Dermis blood vessel endothelial cell (primary cell): ENCODE measurements at places on chromosomes 11 and 22.

DNA sequence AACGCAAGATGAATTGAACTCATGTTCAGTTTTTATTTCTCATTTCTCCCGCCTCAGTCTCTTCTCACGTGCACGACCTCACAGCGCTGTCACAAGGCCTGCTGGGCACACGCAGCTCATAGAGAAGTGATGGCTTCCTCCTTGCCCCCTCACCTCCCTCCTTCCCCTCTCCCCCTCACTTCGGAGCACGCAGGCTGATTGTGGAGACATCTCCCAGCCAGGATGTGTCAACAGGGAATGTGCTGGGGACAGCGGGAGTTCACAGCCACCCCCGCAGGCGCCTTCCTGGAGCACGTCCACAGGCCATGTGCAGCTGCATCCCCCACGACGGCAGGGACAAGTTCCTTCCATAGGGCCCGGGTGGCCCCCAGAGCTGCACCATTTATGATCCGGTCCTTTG is 29.1 kb upstream of the KRTAP5-6 start:
- no peak for DNase-seq

DNA sequence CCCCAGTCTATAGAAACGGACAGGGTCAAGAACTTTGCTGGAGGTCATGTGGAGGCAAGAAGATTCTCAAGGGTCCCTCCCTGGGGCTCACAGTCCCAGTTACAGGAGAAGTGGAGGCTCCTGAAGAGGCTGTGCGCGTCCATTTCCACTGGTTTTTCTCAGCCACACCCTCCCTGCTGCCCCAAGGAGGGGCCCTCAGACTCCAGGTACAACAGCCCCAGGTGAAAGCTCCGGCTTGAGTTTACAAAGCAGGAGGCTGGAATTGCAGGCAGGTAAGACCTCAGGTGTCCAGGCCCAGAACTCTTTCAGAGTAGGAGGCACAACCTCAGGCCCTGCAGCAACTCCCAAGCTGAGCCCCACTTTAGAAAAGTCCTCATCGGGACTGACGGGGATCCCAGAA is 3.1 kb downstream of the SHANK2 start:
- no peak for DNase-seq

DNA sequence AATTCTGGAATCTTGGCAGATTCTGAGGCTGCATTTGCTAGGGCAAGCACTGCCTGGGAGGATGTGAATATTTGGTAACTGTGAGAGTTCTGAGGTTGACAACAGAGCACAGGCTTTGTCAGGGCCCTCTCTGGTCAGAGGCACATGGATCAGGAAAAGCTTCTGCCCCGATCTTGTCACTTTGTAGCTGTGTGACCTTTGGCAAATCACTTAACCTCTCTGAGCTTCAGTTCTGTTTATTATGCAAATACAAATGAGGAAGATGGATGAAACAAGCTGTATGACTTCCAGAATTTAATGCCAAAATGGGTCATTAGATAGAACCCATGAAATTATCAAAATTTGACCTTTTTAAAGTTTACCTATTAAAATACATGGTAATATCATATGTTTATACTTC is 94.9 kb downstream of the SEZ6L start:
- no peak for DNase-seq

DNA sequence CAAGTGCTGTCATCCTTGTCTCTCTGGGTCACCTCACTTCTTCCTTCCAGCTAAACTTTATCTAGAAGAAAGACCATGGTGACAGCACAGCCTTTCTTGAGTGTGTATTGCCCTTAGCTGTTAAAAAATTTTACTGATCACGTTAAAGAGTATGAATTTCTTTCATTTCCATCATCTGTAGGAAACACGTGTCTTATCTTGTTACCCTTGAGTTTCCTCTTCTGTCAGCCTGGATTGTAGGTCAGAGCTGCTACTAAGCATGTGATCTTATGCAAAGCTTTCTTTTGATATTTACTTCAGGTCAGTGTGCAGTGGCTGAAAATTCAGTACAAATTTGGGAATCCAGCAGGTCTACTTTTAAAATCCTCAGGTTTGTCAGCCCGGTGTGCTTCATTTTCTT is 512.2 kb upstream of the ARHGAP42 start:
- DNase-seq: no peak

DNA sequence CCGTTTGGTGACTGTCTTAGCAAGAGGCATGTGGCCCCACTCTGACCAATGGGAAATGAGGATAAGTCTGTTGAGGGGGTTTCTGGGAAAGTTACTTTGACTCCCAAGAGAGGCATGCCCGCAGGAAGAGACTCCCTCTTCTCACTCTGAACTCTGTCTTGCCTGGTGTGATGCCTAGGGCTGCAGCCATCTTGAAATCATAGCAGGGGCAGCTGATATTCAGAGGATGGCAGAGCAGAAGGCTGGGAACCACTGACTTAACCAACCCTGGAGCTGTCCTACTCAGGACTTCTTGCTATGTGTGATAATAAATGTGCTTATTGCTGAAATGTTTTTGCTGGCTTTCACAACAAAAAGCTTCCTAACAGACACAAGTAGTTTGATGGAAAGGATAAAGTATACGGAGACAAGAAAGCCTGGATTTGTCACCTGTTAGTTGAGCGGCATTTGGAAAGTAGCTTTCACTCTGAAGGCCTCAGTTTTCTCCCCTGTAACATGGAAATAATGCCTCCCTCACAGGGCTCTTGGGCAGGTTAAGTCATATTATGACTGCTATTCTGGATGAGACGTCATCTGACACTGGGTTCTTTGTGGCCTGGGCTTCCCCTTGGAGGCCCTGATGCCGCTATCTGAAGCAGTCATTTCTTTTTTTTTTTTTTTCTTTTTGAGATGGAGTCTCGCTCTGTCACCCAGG is 128.5 kb downstream of the CEP164 start:
- no peak for DNase-seq

DNA sequence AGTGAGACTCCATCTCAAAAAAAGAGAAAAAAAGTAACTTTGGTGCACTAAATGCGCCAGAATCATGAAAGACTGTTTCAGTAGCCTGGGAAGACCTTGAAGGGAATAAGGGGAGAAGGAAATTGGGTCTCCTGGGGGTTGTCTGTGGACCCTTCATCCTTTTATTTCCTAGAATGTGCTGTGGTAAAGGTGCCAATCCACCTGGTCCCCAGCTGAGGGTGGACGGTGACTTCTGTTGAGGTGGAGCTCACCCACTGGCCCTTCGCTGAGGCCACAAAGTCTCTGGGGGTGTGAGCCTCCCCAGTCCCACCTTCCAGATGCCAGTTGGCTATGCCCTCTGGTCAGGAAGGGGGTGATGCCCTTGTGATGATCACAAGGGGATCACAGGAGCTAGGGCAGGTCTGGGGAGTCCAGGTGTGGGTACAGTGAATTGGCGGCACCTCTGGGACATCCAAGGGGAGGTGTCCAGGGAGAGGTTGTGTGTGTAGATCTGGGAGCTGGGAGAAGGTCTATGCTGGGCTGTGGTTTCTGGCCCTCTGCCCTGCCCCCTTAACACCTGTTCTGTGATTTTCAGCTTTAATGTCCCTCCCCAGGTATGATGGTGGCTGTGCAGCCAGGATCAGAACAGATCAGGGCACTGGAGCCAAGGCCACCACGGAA is 34.2 kb upstream of the LMO1 start:
- no peak for DNase-seq

- no peak for DNase-seq
These were observed 49.4 kb upstream of the PICALM start for GRCh38 chr11:86118253-86118652.

- no peak for DNase-seq
These were observed 114.6 kb upstream of the SESN3 start for GRCh38 chr11:95345651-95346050.

DNA sequence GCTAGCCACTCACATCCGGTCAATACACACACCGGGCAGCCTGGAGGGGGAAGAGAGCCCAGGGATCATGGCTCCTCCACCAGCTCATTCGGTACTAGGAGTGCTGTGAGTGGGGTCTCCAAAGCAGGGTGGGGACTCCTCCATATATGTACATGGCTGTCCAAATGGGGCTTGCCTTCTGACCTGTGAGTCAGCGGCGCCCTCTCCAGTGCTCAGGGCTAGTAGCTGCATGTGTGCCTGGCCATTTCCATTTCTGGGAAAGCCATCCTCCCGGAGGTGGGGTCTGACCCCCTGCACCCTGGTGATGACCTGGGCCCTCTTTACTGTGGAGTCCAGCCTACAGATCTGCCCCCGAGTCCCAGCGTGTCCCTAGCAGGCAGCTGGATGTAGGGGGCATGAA is 181.9 kb downstream of the CEP164 start:
- DNase-seq: no peak

DNA sequence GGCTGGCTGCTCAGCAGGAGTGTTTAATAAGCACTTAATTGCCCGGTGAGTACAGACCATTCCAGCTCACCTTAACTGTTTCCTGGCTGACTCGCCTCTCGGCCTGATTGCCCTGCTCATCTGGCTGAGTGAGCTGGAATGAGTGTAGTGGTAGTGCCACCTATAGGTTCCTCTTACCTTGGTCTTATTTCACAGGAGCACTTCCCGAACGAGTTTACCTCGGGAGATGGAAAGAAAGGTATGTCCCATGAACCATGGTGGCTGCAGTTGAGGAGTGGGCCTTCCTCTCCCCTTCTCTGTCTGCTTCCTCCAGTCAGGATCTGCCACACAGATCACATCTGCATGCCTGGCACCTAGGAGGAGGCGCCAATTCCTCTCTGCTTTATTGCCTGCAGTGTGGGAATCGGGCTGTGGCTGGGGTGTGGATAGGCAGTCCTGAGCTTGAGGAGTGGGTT is 26.7 kb downstream of the UPB1 start:
- peak; percentile 85 for DNase-seq
